ENCODE measurements at places on chromosomes 7 and 10.
A peak's percentile ranks its signal among the peaks of the same experiment; 100 is the strongest.

GRCh38 chr7:17029150-17029549, 147.4 kb upstream of the AGR3 start:
- DNase-seq, result peak; percentile 53

- DNase-seq, result no peak
Measured at GRCh38 chr10:66144016-66144415, 781.8 kb upstream of the LRRTM3 start.

DNA sequence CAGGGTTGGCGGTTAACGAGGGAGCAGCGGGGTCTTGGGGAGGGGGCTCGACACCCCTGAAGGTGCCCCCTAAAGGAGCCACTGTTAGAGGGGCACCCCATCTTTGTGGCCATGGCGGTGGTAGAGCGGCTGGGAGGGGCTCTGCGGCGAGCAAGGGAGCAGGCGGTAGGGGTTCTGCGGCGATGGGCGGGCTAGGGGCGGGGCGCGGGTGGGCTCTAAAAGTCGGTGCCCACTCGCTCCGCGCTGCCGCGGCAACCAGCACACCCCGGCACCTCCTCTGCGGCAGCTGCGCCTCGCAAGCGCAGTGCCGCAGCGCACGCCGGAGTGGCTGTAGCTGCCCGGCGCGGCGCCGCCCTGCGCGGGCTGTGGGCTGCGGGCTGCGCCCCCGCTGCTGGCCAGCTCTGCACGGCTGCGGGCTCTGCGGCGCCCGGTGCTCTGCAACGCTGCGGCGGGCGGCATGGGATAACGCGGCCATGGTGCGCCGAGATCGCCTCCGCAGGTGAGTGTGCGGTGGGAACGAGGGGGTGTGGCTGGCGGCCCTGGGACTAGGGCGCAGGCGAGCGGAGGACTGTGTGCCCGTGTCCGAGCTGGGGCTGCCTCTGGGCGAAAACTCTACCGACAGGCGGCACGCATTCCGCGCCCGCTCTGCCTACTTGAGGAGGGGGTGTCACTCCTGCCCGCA, at the start of gene MEST:
Gene MEST (plus strand): TSS at position 245 of the 682 bp plus-strand sequence. CDS start 229 bp downstream, at position 474.
- no peak for DNase-seq

DNA sequence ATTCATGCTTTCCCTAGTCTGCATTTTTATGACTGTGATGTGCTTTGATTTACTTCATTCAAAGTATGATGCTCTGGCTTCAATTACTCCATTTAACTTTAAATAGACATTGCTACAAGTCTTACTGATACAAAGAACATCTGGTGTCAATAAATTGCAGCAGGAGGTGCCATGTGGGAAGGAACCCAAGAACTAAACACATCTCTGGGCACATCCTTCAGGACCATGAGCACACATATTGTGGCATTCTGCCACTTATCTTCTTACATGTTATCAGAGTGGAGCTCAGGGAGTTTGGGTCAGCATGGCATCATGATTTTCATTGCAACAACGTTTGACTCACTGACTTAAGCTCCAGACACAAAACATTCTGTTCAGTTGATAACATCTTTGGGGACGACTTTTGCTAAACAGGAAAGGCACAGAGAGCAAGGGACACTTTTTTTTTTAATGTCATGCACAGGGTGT, 227.0 kb downstream of the DKK1 start:
- no peak for DNase-seq

DNA sequence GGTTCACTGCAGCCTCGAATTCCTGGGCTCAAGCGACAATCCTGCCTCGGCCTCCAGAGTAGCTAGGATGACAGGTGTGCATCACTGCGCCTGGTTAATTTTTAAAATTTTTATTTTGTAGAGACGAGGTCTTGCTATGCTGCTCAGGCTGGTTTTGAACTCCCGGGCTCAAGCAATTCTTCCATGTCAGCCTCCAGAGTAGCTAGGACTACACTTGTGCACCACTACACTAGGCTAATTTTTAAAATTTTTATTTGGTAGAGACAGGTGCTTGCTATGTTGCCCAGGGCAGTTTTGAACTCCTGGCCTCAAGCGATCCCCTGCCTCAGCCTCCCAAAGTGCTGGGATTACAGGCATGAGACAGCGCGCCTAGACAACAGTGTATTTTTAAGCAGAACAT, 120.5 kb downstream of the SVIL start:
- DNase-seq, result no peak

DNA sequence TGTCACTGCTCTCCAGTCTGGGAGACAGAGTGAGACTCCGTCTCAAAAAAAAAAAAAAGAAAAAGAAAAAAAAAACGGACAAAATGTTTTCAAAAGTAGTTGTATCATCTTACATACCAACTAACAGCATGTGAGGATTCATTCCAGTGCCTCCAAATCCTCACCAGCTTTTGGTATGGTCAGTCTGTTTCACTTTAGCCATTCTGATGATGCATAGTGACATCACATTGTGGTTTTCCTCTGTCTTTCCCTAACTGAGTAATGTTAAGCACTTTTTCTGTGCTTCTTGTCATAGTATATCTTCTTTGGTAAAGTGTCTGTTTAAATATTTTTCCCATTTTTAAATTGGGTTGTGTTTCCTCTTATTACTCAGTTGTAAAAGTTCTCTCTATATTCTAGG, 251.4 kb upstream of the CTBP2 start:
- DNase-seq, result no peak

DNA sequence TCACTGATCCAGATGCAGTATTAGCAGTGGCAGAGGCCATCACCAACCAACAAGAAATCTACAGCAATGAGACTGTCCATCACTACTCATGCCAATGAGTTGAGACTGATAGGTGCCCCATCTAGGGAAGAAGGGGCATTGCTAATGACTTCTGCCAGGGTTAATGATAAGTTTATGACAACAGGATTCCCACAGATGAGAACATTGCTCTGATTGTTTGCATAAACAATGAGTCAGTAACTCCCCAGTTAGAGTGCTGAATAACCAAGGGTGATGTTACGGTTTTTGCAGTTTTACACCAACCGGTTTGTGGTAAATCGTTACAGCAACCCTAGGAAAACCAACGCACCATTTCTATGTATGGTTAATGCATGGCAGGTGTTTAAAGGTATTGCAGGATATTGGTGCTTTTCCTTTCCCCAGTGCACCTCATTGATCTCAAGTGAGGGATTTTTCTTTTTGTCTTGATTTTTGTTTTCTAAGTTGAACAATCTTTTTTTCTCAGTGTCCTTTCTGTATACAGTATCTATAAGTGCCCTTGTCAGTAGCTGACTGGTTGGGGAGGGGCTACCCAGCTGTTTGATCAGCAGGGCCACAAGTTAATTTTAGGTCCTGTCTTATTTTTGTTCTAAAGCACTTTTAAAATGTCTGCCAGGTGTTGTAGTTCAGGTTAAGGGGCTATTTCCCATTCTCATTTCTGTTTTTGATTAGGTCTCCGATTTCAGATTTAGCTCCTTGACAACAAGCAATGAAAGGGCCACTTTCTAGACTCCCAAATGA, 3.9 kb upstream of the CSGALNACT2 start:
- DNase-seq, result no peak

DNA sequence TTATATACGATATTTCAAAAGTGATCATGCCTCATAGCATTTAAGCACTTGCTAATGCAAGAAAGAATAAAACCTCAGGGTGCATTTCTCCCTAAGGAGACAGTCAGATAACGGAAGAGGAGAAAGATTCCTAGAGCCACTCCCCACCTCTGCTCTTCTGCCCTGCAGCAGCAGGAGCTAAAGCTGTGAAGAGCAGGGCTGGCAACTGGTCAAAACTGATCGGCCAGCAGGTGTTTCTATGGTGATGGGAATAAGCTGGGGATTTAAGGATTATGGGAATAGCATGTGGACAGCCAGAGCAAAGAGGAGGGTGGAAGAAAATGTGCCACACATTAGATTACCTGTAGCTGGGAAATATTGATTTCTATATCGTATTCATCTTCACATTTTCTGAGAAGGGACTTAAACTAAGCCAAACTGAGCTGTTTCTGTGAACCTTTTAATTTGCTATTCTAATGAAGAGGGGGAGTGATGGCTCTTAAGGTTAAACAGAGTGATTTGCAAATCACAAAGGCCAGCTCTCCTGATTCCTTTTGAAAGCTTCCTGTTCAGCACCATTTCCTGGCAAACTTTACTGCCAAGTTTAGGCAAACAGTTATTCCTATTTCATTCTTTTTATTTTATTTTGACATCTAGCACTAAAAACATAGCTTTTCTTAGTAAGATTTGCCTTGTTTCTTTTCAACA, 268.9 kb upstream of the PFKP start:
- DNase-seq, result no peak

DNA sequence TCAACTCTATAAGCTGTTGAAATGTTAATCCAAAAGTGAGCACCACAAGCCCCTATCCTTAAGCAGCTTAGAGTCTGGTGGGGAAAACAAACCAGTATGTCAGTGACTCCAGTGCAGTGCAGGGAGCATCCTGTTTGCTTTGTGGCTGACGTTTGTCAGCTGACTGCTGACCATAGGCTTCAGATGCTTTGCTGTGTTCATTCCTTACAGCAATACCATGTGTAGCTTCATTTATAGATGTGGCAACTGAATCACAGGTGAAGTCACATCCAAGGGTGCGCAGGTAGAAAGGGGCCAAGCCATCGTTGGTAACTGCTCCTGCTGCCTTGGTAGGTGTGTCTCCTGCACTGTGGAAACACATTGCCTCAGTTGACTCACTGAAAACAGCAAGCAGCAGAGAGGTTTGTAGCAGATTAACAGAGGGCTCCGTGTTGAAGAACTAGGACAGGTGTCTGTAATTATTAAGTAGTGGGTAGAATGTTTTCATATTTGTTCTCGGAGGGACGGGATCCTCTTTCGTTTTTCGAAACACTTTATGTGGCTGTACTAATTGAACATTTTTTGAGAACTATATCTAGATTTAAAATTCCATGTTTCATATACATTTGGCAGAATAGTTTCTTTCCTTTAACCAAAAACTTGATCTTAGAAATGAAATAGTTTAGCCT, 2.0 kb downstream of the INSIG1 start:
- DNase-seq, result no peak

DNA sequence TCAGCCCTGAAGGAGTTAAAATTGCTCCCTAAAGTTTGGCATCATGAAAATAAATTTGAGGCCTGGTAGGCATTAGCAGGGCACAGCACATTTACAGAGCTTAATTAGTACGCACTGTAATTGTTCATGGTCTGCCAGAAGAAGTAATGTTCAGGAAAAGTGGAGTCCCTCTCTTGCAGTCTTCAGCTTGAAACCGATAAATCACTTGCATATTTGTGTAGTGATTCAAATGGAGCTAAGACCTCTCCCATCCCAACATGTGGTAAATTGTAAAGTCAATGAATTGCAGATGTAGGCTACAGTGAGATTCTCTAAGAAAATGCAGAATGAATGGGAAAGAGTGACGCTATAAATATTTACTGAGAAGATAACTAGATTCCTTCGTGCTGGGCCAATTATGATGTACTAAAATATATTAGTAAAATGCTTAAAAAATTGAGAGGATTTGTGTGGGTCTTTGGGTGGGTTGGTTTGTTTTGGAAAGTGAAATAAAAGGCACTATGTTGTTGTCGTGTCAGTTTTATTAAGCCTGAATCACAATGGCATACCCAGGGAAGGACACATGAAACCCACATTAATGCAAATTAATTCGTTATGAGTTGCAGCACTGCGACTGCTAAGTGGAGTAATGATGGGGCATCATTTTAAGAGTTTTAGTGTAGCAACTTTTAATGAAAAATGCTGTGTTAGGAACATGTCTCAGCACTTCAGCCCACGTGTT, 8.4 kb downstream of the TCF7L2 start:
- no peak for DNase-seq

- no peak for DNase-seq
Measured at GRCh38 chr7:100441641-100442535, 5.6 kb upstream of the PPP1R35 start.

DNA sequence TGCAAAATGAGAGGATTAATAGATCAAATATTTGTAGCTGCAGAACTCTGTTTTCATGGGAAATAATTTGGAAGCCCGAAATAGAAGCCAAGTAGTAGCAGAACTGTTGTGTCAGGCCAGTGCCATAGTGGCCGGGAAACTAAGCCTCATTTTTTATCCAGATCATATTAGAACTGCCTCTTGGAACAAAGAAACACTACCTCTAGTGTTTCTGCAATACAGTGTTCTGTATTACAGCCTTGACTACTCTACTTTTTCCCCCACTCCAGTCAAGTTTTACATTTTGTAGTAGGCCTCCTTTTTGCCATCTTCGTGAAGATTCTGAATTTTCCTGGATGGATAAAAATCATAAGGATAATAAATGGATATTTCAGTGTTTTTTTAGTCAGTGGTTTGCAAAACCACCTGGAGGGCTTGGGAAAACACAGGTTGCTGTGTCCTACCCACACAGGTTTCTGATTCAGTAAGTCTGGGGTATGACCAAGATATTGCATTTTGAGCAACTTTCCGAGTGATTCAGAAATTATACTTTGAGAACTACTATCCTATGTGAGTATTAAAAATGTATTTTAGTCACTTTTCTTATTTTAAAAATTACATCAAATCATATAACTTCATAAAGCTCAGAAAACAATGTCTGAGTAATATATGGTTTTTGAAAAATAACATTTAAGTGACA, 326.2 kb upstream of the KAT6B start:
- no peak for DNase-seq

- DNase-seq, result no peak
Measured at GRCh38 chr7:92242972-92243371, 2.7 kb downstream of the KRIT1 start.

- no peak for DNase-seq
Measured at GRCh38 chr7:101386558-101387231, 24.0 kb downstream of the COL26A1 start.

DNA sequence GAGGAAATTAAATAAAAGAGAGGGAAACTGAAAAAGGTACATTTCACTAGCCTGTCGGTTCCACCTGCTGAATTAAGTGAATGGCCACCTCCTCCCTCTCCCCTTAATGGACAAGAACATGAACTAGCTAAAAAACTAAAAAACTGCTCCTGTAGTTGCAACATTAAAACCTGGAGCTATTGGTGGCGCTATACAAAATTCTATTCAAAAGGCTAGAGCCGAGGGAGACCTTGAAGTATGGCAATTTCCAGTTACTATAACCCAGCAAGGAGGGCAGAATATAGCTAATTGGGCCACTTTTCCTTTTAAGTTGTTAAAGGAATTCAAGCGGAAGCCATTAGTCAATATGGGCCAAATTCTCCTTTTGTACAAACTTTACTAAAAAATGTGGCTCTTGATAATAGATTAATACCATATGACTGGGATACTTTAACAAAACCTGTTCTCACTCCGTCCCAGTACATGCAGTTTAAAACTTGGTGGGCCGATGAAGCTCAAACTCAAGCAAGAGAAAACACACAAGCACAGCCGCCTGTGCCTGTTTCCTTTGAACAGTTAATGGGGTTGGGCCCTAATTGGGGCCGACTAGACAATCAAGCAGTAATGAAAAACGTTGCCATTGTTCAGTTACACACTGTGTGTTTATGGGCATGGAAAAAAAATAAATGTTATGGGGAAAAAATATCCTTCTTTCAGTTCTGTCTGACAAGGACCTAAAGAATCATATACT, 6.5 kb upstream of the CHST3 start:
- no peak for DNase-seq

GRCh38 chr7:75993689-75994387, 557 bp downstream of the TMEM120A start:
- DNase-seq, result no peak

GRCh38 chr10:27986821-27987220, 12.1 kb downstream of the ODAD2 start:
- DNase-seq, result no peak
